Naive thymus-derived CD4-positive, alpha-beta T cell (primary cell): ENCODE measurements at places on chromosomes 2 and 18.

DNA sequence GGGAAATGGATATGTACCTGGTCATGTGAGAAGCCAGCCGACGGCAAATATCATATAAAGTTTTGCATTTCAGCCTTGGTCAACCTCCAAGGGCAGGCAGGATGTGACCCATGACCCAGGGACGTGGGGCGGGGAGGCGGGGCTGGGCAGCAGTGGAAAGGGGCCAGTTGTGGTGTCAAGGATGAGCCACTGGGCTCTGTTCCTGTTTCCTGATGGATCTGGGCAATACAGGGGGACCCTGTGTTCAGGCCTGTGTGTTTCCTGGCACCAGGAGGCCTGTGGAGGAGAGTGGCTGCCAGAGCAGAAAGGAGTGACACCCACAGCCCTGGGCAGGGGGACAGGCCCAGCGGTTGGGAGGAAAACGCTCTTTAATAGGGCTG lies 106.9 kb downstream of the GATA6 start:
- no peak overlapping the region for H3K4me3 ChIP-seq
- H3K36me3 ChIP-seq, result no peaks in the 10 kb centered on the region
- H3K27ac ChIP-seq, result no peak overlapping the region
- no peaks in the 10 kb centered on the region for H3K27me3 ChIP-seq
- no peak for DNase-seq

- no peak for DNase-seq
- no peaks in the 10 kb centered on the region for H3K27me3 ChIP-seq
Observed at GRCh38 chr2:199382091-199382490, 75.6 kb downstream of the SATB2 start.

- no peaks in the 10 kb centered on the region for H3K36me3 ChIP-seq
- no peaks in the 10 kb centered on the region for H3K4me1 ChIP-seq
- no peak for DNase-seq
- no peaks in the 10 kb centered on the region for H3K27me3 ChIP-seq
Observed at GRCh38 chr2:43402002-43402401, 175.6 kb upstream of the ZFP36L2 start.

DNA sequence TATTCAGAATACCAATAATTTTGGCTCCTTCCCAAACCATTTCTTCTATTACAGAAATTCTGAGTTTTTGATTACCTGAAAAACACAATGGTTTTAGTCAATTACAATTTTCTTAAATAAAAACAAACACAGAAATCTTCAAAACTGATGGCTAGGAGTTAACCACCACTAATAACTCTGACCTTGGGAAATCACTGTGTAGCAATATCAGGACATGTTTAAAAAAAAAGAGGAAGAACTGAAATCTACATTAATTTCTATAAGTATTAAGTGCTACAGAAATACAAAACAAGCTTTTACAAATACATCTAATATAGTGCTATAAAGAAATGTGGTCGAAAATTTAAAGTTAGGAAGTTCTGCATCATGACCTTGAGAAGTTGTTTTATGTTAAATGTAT lies 14.9 kb downstream of the L3MBTL4 start:
- no peak for DNase-seq
- H3K4me3 ChIP-seq, result no peak overlapping the region
- H3K4me1 ChIP-seq, result no peaks in the 10 kb centered on the region

GRCh38 chr2:168025487-168026202 lies 221.8 kb downstream of the STK39 start:
- no peak overlapping the region for H3K27ac ChIP-seq
- H3K27me3 ChIP-seq, result no peaks in the 10 kb centered on the region
- DNase-seq, result no peak
- H3K4me1 ChIP-seq, result no peaks in the 10 kb centered on the region
- H3K36me3 ChIP-seq, result no peaks in the 10 kb centered on the region
- H3K4me3 ChIP-seq, result no peak overlapping the region

DNA sequence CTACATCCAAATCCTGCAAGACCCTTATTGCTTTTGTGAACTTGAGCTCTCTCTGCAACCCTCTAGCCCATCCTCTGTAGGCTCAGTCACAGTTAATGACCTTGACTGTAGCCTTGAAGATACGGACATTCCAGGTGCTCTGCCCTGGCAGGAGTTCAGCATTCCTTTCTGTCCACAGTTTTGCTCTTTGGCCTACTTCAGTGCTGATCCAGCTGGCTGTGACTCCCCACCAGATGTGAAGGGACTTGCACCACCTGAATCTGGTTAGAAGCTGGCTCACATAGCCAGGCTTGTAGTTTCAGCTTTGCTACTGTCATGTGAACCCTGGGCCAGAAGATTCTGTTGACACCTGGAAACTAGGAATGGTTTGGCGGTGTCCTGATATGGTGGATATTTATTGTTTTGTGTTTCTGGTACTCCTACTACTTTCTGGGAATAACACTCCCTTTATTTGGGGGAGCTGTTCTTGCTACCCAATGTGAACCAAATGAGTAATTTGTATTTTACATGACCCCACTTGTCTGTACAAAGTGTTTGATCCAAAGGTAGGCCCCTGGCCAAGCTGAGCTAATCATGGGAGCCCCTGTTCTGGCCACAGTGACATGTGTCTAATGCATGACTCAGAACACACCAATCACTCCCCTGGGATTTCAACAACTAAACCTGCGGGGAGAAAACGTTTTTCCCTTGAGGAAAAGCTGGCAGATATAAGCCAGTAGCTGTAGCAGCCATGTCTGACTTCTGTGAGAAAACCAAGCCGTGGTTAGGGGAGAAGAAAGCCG lies 73.4 kb downstream of the CDCA7 start:
- H3K36me3 ChIP-seq, result no peaks in the 10 kb centered on the region
- H3K4me1 ChIP-seq, result no peaks in the 10 kb centered on the region
- no peak overlapping the region for H3K27ac ChIP-seq
- no peak for DNase-seq
- H3K4me3 ChIP-seq, result no peak overlapping the region
- no peaks in the 10 kb centered on the region for H3K27me3 ChIP-seq

- H3K27me3 ChIP-seq, result no peaks in the 10 kb centered on the region
- H3K36me3 ChIP-seq, result no peaks in the 10 kb centered on the region
- H3K4me1 ChIP-seq, result no peaks in the 10 kb centered on the region
- H3K4me3 ChIP-seq, result no peak overlapping the region
- no peak overlapping the region for H3K27ac ChIP-seq
- no peak for DNase-seq
Observed at GRCh38 chr2:210833403-210833802, 277.0 kb downstream of the CPS1 start.

- no peak overlapping the region for H3K27ac ChIP-seq
- no peak for DNase-seq
- H3K4me3 ChIP-seq, result no peak overlapping the region
- peaks cover 10% of the 10 kb centered on the region for H3K4me1 ChIP-seq
- H3K27me3 ChIP-seq, result no peaks in the 10 kb centered on the region
Observed at GRCh38 chr2:197360744-197361156, 50.2 kb upstream of the ANKRD44 start.

DNA sequence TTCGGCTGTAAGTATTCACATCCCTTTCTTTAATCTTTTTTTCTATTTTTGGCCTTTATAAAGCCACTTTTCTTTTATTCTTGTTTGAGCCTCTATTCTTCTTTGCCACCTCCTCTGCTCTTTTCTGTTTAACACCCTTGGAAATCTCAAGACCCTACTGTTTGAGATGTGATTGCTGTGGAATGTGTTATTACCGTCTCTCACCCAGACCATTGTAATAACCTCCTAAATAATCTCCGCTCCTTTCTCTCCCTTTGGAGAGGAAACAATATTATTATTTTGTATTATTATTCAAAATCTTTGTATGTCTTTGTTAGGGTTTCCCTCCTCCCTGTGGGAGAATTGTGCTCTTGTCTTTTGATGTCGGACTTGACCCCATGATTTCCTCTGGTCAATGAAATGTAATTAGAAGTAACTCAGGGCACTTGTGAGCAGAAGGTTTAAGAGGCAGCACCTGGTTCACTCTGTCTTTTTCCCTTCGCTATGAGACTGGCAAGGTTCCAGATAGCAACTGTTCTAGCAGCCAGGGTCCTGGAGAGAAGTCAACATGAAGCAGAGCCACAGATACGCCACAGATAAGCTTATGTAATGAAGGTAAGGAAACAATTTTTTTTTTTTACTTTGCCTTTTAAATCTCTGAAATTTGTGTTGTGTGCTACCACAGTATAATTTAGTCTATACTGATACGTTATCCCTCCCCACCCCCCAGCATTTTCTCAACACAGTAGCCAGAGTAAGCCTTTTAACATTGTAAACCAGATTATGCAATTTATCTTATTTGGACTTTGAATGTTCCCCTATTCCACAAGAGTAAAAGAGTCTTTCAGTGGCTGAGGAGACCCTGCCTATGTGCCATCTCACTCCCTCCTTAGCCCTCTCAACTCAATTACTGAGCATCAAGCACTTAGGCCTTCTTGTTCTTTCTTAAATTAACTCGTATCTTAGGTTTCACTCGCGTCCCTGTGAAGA lies 601.2 kb upstream of the ZNF804A start:
- H3K4me1 ChIP-seq, result no peaks in the 10 kb centered on the region
- H3K4me3 ChIP-seq, result no peak overlapping the region
- no peaks in the 10 kb centered on the region for H3K27me3 ChIP-seq
- no peak overlapping the region for H3K27ac ChIP-seq
- DNase-seq, result no peak

DNA sequence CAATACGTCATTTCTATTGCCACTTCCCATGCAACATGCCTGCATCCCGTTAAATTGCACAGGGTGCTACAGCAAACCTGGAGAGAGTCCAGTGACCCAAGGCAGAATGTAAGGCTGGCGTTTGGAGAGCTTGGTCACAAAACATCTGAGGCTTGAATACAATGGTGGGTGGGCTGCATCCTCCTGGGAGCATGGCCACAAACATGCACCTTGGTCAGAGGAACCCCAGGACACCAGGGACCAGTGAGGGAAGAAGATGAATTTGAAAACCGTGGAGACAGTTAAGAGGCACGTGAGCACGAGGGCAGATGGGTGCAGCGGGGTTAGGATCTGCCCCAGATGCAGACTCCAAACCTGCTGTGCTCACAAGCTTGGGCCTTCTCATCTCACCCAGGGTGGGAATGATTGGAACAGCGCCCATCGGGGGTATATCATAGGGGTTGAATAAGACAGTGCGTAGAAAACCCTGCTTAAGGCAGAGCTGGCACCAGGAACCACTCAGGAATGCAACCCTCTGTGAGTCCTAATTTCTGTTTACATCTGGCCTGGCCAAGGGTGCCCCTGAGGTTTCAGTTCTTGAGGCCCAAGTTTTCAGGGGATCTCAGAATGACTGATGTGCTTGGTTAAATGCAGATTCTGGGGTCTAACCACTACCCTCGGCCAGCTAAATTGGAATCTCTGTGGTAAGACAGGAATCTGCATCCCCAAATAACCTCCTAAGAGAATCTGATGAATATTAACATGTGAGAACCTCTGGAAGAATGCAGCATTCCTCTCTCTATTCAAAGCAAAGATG lies 97.2 kb downstream of the ARL4C start:
- no peak overlapping the region for H3K27ac ChIP-seq
- no peak for DNase-seq
- no peak overlapping the region for H3K4me3 ChIP-seq
- H3K27me3 ChIP-seq, result no peaks in the 10 kb centered on the region
- H3K36me3 ChIP-seq, result no peaks in the 10 kb centered on the region
- peaks cover 32% of the 10 kb centered on the region for H3K4me1 ChIP-seq
